ENCODE measurements at places on chromosomes 7 and 10.

- no peak for DNase-seq
Observed at GRCh38 chr7:40463446-40463845, 328.6 kb downstream of the SUGCT start.

GRCh38 chr10:18753312-18753895 lies 94.2 kb downstream of the ARL5B start:
- DNase-seq: no peak

GRCh38 chr10:30068492-30069223 lies 9.3 kb upstream of the JCAD start:
- no peak for DNase-seq

GRCh38 chr10:63666836-63667383 lies 145.7 kb downstream of the REEP3 start:
- DNase-seq: no peak

- DNase-seq: no peak
Observed at GRCh38 chr7:76095908-76096307, 48.0 kb downstream of the MDH2 start.

GRCh38 chr7:130974794-130975193 lies 240.8 kb upstream of the KLF14 start:
- DNase-seq: no peak

DNA sequence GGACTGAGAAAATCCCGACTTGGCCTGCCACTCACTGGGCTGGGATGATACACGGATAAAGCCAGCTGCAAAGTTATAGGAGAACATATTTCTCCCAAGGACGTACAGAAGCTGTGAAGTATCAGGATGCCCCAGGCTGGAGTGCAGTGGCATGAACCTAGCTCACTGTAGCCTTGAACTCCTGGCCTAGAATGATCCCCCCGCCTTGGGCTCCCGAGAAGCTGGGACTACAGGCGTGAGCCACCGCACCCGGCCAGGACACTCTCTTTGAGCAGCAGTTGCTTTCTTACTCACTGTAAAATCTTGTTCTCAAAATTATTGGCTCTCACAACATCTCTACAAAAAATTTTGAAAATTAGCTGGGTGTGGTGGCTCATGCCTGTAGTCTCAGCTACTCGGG lies 50.4 kb downstream of the CLEC2L start:
- no peak for DNase-seq

DNA sequence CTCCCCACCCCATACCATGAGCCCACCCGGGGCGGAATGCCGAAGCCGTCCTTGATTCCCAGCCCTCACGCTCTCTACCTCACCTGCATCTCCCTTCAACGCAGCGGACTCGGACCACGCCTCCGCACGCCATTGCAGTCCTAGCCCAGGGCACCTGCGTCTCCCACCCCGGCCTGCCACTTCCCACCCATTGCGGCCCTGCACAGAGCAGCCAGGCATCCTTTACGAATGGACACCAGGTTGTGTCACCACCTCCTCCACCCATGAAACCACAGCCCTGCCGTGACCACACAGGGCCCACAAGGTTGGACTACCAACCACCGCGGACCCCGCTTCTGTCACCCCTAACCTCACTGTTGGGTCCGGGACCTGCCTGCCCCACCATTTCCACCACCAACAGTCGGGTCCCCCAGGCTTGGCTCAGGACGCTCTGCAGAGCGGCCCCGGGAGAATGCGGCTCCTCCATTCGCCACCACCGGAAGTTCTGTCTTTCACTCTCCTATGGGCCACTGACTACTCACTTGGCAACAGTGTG lies 232.5 kb downstream of the MAD1L1 start:
- DNase-seq: no peak

DNA sequence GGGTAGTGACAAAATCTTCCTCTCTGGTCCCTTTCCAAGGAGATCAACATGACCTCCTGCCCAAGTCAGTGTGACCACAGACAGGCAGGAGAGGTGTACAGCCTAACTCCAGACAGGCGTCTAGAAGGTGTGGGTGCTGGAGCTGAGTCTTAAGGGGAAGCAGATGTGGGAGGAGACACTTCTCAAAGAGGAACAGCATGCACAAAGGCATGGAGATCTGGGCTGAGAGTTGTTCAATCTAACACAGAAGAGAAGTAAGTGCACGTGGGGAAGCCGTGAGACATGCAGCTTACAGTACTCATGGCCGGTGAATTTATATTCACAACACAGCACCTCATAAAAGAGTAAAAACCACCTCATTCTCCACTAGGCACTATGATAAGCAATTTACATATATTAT lies 23.8 kb upstream of the GSDME start:
- no peak for DNase-seq

- no peak for DNase-seq
Observed at GRCh38 chr7:121041516-121042148, 53.1 kb downstream of the CPED1 start.

All from GF-D8 (cell line).